ENCODE measurements at places on chromosomes 6 and 20.

- DNase-seq, result no peak
Measured at GRCh38 chr20:54429364-54429763, 46.0 kb upstream of the DOK5 start.

- DNase-seq, result no peak
Measured at GRCh38 chr20:36315545-36316351, 9.6 kb downstream of the DLGAP4 start.

DNA sequence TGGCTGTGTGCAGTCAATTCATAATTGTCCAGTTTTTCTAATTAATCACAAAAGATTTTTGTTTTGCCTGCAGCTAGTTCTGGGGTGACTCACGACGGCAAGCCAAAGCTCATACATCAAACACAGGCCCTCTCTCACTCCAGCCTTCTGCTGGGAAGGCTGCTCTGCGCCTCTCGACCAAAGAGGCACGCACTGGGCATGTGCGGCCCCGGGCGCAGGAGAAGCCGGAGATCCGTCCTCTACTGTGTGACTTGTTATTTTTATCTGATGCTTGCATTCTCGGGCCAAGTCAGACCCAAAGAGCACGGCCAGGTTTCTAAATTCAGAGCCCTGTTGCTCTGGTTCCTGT is 98.5 kb downstream of the TFAP2A start:
- no peak for DNase-seq

DNA sequence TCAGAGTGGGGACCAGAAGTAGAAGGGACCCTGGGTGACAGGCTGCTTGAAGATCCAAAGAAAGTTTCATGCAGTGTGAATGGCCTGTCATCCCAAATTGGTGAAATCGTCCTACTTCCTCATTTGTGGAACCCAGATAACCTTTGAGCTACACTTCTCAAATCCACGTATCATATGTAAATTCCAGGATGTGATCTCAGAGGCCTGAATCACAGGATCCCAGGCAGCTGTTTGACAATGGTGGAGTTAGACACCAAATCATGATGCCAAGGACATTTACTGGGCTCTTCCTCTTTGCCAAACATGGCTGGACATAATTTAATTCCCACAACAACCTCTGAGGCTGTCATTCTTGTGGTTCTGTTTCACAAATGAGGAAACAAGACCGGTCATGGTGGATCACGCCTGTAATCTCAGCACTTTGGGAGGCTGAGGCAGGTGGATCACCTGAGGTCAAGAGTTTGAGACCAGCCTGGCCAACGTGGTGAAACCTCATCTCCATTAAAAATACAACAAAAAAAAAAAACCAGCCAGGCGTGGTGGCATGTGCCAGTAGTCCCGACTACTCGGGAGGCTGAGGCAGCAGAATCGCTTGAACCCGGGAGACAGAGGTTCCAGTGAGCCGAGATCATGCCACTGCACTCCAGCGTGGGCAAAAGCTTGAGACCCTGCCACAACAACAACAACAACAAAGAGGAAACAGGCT is 39.9 kb upstream of the TTPAL start:
- no peak for DNase-seq

DNA sequence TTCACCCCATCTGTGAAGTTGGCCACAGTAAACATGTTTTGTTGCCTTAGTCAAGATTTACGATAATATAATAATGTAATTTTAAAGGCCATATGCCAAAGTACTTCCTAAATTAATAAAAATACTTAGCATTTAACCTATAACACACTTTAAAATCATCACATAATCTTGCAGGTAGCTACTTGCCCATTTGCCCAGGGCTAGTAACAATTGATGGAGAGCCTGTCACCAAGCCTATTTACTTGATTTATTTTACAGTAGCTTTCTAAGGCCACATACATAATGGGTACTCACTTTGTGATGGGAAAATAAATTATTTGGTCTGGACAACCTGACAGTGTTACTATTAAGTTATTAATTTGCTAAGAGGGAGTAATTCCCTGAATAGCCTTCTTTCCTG is 14.5 kb downstream of the BTBD9 start:
- DNase-seq, result no peak

- DNase-seq, result no peak
Measured at GRCh38 chr6:11404838-11405237, 132.7 kb upstream of the TMEM170B start.

DNA sequence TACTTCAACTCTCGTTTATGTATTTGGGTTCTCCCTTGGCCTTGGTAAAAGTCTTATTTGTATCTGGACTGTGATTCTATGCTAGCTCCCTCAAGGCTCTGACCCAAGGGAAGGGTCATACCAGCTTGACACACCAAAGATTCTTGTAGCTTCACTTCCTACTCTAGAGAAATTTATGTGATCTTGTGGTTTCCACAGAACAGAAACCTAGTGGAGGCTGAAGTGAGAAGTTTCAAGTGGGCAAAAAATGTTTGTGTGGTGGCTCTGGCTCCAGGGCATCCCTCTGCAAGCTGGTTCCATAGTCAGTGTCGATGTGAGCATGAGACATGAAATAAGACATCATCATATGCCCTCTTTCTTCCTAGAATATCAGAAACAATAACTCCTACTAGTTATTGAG is 48.1 kb upstream of the TNFRSF21 start:
- DNase-seq, result no peak

- no peak for DNase-seq
Measured at GRCh38 chr6:34745277-34746103, 11.8 kb upstream of the SNRPC start.

GRCh38 chr6:12958052-12958706 is 241.6 kb downstream of the PHACTR1 start:
- no peak for DNase-seq

DNA sequence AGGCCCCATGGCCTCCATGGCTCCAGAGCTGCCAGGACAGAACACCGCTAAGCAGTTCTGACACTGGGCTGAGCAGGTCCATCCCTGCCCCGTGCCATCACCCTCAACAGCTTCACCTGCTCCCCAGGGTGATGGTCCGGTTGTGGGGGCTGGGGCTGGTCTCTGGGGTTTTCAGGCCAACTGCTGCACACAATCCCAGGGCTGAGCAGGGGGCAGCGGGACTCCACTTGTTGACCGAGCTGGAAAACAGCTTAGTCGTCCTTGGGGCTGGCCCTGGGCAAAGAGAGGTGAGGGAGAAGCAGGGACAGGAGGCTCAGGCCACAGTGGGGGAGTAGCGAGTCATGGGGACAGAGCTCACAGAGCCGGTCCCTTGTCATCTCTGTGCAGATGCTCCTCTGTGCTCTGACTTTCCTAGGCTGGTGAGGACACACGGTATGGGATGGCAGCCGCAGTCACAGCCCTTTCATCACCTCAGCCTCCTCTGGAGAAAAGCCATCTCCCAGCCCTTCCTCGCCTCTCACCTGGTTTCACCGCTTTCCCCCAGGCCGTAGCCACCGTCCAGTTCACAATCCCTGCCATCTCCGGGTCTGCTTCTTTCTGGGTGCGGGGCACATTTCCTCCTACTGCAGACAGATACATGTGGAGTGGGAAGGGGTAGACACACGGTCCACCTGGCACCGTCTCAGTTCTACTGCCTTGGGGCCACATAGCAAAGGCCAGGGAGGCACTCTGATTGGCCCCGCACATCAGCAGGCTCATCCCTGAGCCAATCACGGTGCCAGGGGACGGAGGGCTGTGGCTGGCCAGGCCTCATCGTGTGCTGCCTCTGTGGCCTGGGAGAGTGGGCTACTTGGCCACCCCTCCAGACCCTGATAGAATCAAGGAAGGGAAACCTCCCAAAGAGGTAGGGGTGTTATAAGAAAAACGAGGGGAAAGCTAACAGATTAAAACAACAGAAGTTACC is 19.1 kb downstream of the MDFI start:
- no peak for DNase-seq

DNA sequence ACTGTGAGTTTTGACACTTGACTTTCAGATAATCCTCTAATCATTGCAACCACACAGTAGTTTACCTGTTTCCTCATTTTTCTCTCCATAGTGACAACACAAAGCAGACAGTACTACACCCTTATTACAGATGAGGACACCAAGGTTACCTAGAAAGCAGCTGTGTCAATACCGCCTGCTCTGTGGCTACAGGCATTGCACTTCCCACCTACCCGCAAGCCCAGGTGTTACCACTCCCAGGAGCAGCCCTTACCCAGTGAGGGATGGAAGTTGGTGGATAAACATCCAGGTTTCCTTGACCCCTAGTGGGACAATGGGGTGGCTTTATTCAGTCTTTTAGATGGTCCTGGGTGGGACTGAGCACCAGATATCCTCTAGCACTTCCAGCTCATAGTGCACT is 503.6 kb downstream of the PTPRT start:
- DNase-seq, result no peak

DNA sequence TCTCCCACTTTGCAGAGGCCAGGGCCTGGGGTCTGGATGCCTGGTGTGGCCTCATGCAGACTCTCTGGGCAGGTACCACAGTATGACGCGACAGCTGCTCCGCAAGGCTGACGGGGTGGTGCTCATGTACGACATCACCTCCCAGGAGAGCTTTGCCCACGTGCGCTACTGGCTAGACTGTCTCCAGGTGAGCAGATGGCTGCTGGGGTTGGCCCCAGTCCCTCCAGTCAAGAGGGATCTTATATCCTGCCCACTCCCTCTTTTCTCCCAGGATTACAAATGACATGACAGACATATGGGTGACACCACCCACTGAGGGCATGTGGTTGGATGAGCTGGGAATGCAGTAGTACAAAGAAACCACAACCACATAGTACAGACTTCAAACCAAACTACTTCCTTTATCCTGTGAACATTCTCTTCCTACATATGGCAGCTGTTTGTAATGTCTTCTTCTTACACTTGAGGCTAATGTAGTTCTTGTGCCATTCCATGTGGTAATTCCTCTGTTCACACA is 29.9 kb downstream of the RAB44 start:
- no peak for DNase-seq
